Tongue (tissue), 3 donors: ENCODE measurements at places on chromosomes 4 and X.

DNA sequence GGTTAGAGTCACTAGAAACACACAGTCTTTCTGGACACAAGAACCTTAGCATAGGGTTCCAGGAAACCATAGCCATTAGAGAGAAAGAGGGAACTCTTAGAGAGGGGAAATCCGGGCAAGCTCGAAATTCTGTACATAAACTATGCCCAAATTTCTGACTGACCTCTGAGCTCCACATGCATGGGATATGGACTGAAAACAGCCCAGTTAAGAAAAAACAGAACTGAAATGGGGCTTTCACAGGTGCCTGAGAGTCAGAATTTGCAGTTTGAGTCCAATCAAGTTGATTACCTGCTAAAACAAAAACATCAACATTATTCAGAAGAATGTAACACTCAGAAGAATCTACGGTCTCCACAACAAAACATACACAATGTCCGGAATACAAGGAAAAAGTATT is 13.1 kb downstream of the DCHS2 start:
- DNase-seq = no peak

GRCh38 chr4:95296052-95296451 is 252.7 kb downstream of the UNC5C start:
- no peak for DNase-seq

DNA sequence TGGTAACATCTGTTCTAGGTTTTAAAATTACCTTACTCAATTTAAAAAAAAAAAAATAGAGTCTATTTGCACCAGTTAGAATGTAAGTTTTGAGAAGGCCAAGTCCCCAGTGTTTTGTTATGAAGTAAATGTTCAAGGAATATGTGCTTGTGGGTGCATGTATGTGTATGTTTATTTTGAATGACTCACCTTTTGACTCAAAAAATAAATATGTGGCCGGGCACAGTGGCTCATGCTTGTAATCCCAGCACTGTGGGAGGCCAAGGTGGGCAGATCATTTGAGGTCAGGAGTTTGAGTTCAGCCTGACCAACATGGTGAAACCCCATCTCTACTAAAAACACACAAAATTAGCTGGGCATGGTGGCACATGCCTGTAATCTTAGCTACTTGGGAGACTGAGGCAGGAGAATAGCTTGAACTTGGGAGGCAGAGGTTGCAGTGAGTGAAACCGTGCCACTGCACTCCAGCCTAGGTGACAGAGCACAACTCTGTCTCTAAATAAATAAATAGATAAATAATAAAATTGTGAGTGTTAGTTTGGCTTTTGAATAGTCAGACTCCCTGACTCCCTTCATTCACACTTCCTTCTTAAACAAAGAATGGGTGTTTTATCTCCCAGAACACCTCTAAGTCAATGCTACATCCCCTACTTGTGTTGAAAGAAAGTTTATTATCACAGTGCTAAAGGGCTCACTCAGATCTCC is 511.3 kb upstream of the PCDH7 start:
- DNase-seq = no peak

DNA sequence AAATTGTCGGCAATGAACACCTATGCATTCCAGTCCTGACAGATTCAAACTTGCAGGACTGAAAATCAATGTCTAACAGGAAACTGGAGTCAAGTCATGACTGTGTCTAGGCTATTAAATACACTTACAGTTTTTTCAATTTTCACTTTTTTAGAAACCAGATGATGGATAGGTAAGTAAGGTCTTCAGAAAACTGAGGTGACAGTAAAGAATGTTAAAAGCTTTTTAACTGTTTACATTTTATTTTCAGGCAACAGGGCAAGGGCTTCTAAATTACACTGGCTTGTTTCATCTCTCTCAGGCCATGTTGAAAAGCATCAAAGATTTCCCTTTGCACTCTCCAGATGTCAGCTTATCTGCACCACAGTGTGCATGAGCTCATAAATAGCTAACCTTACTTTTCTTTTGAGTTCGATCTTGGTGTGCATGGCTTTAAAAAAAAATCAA is 65.2 kb downstream of the SEC24D start:
- DNase-seq = no peak

DNA sequence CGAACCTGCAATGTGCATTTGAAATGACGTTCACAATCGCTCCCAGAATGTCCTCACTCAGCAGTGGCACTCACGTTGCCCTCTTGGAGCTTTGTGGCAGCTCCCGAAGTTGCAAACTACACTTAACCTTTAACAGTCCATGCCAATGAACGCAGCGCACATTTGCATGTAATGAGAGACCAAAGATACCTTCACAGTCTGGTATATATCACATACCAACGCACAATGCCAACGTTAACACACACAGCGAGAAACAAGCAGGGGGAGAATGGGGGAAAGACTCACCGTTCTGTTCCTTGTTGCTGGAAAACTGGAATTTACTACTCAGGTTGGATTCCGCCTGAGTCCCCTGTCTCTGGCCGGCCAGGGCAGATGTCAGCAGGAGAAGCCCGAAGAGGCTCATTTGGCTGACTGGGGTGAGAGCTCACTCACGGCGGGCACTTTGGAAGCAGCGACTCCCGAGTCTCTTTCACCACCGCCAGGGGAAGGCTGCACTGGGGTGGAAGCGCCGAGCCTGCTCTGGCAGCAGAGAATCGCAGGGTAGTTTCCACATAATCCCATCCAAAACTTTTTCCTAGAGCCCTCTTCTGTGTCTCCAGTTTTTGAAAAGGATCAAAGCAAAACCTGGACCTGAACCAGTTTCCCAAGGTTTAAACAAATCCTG is 966 bp downstream of the PDGFC start:
- DNase-seq = peak; percentile 80

GRCh38 chrX:136048446-136048845 is 63.2 kb downstream of the SLC9A6 start:
- no peak for DNase-seq

DNA sequence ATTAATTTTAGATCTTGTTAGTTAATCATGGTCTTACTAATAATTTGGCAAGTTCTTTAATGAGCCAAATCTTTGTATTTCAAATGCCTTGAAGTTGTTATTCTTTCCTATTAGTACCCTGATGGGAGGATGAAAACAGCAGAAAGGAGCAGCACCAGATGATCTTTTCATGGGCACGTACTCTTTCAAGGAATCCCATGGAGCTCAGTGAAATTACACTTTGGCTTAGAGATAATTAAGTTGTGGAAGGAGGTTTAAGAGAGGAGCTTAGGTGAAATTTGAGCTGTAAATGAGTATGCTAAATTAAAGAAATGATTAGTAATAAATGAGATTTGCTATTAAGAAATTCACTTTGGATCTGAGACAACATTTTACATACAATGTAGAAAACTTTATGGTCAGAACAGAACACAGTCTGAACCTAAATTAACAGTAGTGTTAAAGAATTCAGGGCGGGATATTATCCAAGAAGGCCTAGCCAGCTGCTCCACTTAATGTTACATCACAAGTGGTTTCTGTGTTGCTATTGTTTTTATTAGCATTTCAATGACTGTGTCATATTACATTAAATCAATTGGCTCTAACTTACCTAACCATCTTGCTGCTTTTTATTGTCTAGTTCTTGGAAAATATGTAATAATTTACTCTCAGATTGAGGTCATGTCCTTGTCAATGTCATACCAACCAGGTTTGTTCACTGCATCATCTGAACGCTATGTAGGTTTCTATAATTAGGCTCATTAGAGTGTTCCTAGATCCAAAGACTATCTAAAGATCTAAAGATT is 3.9 kb downstream of the MTHFD2L start:
- peak; percentile 48 for DNase-seq

DNA sequence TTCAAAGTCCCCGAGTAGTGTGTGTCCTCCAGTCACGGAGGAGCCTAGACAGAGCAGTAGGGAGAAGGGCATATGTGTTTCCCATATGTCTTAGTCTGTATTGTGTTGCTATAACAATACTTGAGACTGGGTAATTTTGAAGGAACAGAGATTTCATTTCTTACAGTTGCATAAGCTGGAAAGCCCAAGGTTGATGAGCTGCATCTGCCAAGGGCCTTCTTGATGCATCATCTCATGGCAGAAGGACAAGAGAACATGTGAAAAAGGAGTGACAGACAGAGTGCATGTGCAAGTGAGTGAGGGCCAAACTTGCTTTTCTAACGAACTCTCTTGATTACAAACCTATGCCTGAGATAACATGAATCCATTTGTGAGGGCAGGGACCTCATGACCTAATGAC is 243.4 kb downstream of the ARHGAP10 start:
- no peak for DNase-seq
